ENCODE measurements at places on chromosomes 2 and 18.

- no peak for DNase-seq
Observed at GRCh38 chr2:104781151-104781550, 72.8 kb upstream of the POU3F3 start.

DNA sequence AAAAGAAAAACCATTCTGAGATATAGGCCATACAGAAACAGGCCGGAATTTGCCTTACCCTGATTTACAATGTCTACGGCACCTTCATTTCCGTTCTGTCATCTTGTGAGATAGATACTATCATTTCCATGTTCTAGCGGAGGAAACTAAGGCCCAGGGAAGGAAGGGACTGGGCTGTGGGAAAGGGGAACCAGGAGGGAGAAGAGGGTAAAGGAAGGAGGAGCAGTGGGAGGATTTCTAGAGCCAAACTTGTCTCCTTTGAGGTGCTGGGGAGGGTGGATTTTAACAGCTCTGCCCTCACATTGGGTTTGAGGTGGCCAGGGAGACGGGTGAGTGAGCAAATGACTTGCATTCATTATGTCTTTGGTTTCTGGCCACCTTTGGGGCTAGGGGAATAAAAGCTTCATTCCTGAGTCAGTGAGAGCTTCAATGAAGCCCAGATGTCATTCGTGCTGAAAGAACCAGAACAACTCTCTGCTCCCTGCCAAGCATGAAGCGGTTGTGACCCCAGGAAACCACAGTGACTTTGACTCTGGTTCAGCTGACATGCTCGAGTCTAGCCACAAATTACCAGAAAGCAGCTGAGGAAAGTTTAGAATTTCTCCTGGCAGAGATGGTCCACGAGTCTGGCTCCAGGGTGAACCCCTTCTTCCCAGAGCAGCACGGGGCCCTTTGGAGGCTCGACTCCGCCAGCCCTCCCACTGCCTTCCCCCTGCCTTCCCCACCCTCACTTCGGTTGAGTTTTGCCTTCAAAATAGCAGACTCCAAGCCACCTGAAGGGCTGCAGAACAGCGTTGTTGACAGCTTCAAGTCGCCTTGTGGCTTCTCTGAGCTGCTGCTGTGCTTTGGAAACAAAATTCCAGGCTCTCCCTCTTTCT is 3.8 kb downstream of the ACTG2 start:
- DNase-seq = peak; percentile 37

- DNase-seq = no peak
Observed at GRCh38 chr2:152445791-152446201, 110.8 kb downstream of the FMNL2 start.

GRCh38 chr2:206173147-206173546 is 13.5 kb downstream of the EEF1B2 start:
- no peak for DNase-seq

DNA sequence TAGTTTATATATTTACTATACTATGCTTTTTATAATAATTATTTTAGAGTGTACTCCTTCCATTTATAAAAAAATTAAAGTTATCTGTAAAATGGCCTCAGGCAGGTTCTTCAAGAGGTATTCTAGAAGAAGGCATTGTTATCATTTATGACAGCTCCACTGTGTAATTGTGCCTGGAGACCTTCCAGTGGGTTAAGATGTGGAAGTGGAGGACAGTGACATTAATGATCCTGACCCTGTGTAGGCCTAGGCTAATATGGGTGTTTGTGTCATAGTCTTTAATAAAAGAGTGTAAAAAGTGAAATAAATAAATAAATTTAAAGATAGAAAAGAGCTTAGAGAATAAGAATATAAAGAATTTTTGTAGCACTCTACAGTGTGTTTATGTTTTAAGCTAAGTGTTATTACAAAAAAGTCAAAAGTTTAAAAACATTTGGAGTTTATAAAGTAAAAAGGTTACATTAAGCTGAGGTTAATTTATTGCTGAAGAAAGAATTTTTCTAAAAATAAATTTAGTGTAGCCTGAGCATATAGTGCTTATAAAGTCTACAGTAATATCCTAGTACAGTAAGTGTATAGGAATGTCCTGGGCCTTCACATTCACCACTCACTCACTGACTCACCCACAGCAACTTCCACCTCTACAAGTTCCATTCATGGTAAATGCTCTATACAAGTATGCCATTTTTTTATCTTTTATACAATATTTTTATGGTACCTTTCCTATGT is 190.0 kb upstream of the SESTD1 start:
- no peak for DNase-seq

DNA sequence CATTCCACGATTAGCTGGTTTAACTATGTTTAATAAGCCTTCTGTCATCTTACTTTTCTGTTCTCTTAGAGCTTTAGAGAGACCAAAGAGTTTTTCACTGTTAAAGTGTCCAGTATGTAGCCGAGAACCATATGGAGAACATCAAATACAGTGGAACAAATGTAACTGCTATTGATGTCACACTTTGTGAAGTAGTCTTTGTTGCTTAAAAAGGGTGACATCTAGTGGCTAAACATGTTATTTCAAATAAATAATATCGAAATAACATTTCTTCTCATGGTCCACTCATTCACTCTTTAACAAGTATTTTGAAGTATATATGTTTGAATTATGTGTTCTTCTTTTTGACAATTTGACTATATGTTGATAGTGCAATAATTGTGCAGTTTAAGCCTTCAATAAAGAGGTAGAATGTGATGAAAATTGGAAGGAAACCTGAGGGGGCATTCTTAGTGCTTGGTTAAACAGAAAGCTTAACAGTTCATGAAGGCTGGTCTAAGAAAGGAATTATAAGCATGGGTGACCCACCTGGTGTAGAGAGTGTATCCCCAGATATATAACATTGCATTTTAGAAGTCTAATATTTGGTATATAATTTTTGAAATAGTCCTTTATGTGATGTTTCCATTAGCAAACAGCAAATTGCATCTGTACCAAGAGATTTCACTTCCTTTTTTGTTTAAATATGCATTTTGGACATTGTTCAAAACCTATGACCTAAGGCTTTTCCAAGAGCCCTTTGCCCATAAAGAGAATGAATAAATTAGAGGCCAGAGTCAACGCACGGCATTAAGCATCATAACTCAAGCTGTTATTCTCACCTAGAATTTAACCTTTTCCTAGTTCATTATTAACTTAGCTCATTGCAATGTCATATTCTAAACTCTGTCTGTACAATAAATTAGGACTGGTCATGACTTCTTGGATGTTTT is 112.1 kb downstream of the KYNU start:
- no peak for DNase-seq

DNA sequence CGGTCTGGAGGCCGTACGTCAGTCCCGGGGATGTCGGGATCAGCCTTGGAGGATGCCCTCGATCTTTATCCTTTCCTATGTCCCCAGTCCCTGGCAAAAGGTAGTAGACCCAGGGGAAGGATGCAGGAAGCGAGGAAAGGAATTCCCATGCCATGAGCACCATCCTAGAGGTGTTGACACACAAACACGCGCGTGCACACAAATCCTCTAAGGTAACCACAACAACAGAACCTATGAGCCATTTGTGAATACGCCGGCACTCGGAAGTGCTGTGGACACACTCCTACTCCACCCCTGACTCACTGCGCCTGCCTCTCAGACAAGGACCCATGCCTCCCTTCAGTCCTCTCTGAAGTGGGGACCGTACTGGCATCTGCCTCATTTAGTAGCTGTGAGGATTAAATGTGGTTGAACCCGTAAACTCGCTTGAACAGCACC is 11.3 kb upstream of the MLPH start:
- DNase-seq = peak; percentile 45

DNA sequence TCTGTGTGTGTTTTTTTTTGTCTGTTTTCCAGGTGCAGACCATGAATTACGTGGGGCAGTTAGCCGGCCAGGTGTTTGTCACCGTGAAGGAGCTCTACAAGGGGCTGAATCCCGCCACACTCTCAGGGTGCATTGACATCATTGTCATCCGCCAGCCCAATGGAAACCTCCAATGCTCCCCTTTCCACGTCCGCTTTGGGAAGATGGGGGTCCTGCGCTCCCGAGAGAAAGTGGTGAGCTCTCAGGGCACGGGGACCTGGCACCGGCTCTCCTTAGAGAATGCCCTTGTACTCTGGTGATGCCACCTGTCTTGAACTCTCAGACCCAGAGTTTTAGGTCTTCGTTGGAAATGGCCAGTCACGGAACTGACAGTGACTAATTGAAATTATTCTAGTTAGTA is 19.1 kb downstream of the LPIN1 start:
- DNase-seq = no peak

DNA sequence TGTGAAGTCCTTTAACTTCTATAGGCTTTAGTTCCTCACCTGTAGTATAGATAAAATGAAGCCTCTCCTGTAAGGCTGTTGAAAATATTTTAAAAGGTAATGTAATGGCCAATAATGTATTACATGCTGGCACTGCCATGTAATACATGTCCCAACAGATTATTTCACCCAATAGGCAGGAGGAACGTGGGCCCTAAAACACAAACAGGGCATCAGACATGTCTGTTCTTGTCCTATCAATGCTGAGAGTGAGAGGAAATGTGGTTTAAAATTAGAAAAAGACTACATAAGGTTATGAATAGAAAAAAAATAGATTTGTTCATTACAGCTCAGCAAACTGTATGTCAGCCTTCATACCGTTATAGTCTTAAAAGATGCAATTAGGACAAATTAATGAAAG is 492.7 kb upstream of the DDX18 start:
- no peak for DNase-seq

GRCh38 chr2:130853391-130853790 is 16.7 kb downstream of the ARHGEF4 start:
- no peak for DNase-seq

DNA sequence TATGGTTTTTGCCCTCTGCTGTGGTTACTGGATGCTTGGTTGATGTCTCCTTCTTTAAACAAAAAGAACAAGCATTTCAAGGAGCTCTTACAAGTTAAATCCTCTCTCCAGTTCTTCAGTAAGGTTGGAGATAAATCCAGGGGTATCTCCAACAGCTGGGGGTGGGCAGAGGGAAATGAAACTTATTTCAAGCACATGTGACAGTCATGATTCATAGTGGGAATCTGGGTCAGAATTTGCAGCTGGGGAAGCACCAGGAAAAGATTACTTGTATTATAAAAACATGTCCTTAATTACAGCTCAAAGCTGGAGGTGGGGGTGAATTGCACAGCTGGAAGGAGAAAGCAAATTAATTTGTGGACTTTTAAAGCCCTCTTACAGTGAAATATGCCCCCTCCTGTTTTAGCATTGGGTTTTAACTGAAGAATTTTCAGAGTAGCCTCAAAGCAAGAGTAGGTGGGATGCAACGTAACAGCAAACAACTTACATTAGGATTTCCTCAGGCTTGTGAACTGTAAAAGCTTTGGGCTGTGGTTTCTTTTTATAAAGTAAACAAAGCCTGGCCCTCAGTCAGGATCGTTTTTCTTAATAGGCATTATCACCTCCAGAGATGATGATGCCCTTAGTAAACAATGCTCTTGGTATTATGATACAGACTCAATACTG is 596.4 kb downstream of the NYAP2 start:
- DNase-seq = no peak

DNA sequence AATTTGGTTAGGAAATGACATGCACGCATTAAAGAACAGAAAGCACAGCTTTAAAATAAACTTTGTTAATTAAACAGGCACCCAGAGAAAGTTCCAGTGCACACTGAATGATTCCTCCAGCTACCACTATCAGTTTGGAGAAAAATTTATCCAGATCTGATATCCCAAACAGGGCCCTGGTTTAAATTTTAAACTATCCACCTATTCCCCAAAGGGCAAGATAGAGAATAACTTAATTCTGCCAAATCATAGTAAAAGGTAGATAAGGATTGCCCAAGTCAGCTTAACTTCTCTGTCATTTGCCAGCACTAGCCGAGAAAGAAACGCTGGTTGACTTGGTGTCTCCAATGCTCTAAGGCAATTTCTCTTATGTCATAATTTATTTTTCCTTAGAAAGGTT is 321.9 kb upstream of the PKDCC start:
- DNase-seq = no peak

GRCh38 chr2:9918275-9918674 is 33.2 kb upstream of the GRHL1 start:
- DNase-seq = no peak

GRCh38 chr18:58541789-58542425 is 87.0 kb downstream of the ALPK2 start:
- peak; percentile 36 for DNase-seq

- DNase-seq = no peak
Observed at GRCh38 chr18:54647176-54647575, 56.1 kb downstream of the DYNAP start.

DNA sequence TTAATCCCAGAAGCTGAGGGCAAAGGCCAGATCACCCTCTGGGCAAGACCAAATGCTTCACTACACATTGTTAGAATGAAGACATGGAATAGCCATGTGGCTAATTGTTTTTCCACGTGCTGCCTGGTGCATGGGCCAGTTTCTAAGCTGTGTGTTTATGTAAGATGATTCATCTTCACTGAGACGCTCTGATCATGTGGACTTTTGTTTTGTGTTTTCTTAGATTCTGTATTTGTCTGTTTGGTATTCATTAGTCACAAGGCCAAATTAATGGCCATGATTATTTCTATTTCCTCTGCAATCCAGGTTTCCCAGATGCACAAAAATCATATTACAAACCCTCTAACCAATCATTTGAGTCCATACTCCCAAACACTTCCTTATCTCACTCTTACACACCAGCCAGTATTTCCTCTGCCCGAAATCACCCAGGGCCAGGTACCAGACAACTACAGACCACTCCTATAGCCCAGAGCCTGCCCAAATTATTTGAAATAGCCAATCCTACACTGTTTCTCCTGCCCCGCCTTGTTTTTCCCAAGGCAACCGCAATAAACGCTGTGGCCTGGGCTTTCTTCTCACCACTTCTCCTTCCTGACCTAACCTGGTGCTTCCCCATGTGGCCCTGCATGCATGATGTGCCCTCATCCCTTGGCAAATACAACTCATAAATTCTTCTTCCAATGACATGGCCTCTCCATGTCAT is 94.2 kb upstream of the SP3 start:
- no peak for DNase-seq

DNA sequence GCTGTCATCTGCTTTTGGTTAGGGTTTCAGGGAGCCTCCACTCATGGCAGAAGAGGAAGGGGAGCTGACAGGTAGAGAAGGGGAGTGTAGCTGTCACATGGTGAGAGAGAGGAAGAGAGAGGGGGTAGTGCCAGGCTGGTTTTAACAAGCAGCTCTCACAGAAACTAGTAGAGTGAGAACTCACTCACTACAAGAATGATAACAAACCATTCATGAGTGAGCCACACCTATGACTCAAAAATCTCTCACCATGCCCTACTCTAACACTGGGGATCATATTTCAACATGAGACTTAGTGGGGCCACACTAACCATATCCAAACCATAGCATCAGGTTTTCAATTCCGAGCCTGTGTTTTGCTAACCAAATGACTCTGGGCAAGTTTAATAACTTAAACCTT is 274.9 kb upstream of the VWC2L start:
- no peak for DNase-seq

GRCh38 chr2:222427646-222428301 is 3.4 kb downstream of the SGPP2 start:
- DNase-seq = no peak

DNA sequence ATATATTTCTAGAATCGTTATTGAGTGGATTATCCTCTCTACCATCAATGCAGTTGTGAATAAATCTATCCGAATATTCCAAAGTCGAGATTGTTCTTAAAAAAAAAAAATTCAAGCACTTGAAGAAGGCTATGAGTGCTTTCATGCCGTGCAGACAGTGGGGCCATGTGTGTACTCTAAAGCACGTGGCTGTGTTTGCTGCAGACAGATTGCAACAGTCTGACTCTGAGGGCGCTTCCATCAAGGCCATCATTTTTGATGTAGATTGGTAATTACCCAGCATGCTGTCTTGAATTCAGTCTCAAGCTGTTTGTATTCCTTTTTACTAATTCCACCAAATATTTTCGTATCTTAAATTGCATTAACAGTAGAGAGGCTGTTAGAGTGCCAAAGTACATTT is 325.9 kb upstream of the LINC00305 start:
- DNase-seq = no peak
